ENCODE measurements at places on chromosomes 6 and 20.

DNA sequence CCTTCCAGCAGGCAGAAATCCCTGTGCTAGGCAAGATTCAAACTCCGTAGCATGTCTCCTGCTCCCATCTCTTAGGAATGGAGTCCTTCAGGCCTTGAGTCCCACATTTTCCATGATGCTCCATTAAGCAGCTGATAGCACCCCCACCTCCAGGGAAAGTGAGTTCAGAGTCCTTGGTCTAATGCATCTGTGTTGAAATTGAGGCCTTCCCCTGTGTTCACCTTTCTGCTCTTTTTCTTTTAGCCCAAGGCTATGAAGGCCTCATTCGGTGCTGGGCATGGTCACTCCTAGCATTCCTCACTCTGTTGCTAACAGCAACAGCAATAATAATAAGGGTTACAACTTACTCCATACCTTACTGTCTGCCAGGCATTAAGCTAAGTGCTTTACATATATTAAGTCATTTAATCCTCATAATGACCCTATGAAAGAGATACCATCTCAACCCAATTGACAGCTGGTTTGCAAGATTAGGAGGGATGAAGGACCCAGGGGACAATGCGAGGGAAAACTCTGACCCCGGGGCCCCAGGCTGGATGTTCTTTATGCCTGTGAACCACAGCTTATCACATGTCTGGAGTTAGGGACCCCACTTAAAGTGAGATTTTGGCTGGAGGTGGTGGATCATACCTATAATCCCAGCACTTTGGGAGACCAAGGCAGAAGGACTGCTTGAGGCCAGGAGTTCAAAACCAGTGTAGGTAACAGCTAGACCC lies 17.5 kb upstream of the PANK2 start:
- peak; percentile 95 for DNase-seq

GRCh38 chr6:107114213-107114925 lies 946 bp downstream of the BEND3 start:
- peak; percentile 88 for DNase-seq

DNA sequence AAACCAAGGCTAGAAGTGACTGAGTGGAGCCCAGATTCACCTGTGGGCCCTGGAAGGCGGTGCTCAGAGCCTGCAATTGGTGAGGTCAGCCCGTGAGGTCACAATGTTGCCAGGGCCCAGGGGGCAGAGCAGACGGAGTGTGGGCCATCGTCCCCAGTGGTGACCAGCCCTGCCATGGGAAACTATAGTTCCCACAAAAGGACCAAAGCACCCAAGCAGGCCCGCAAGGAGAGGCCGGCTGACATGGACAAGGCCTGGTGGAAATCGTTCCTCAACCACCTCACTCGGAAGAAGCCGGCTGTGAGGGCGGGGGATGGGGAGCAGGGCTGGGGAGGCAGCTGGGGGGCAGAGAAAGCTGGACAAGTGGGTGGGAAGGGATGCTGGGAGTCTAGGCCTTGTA lies at the start of gene C20orf144:
Gene C20orf144 (plus strand): TSS at position 156 of the 400 bp plus-strand sequence. CDS start 19 bp downstream, at position 175.
- no peak for DNase-seq

- DNase-seq = no peak
Observed at GRCh38 chr6:23981923-23982322, 144.1 kb upstream of the NRSN1 start.

DNA sequence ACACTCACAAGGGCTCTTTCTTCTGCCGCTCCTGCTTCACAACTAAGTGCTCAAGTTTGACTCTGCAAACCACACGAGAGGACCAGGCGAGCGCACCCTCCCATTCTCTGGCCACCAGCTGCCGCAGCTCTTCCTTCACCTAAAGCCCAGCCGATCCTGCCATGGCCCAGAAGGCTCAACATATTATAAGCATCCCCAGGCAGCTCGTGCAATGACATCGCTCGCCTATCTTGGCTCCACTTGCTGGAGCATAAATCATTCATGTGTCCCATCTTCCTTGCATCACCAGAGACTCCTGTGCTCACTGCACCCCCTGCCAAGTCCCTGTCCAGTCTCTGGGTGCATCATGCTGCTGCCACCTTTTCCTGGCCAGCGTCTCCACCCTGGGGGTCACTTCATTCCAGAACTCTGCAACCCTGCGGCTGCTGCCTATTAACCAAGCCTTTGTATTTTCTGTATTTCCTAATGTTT lies 59.0 kb downstream of the PSMG4 start:
- no peak for DNase-seq

Data from HAP-1 (cell line).